ENCODE measurements at places on chromosomes 11 and 22. TPM values are rescaled to one million over a fixed set of nuclear protein-coding genes. Genes with fewer than 3 reads are reported as not detected.

Gene C11orf91
- not detected for total RNA-seq

Gene BDNF
- total RNA-seq = 5.0 TPM

Gene TSPAN32
- 1.4 TPM for total RNA-seq

Gene RIC3
- 1.6 TPM for total RNA-seq

Gene PLA2G6
- 10.3 TPM for total RNA-seq

Gene BBOX1
- total RNA-seq = 0.11 TPM

Gene TMEM121B
- total RNA-seq = 0.13 TPM

Gene GLYATL1
- total RNA-seq = 0.13 TPM

Gene SLN
- not detected for total RNA-seq

All from articular chondrocyte of knee joint (primary cell).